ENCODE measurements at places on chromosomes 2 and 18.

GRCh38 chr2:199692489-199692888, 158.5 kb downstream of the FTCDNL1 start:
- DNase-seq, result no peak

DNA sequence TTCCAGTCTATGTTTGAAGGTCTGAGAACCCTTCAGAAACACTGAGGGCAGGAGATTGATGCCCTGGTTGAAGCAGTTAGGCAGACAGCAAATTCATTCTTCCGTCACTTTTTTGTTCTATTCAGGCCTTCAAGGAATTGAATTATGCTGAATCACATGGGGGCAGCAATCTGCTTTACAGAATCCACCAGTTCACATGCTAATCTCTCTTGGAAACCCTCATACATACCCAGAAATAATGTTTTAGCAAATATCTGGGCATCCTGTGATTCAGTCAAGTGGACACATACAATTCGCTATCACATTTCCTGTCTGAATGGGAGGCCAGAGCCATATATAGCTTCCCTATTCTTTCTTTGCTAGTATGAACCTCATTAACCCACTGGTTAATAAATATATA, 301.4 kb upstream of the CNTNAP5 start:
- DNase-seq, result no peak

DNA sequence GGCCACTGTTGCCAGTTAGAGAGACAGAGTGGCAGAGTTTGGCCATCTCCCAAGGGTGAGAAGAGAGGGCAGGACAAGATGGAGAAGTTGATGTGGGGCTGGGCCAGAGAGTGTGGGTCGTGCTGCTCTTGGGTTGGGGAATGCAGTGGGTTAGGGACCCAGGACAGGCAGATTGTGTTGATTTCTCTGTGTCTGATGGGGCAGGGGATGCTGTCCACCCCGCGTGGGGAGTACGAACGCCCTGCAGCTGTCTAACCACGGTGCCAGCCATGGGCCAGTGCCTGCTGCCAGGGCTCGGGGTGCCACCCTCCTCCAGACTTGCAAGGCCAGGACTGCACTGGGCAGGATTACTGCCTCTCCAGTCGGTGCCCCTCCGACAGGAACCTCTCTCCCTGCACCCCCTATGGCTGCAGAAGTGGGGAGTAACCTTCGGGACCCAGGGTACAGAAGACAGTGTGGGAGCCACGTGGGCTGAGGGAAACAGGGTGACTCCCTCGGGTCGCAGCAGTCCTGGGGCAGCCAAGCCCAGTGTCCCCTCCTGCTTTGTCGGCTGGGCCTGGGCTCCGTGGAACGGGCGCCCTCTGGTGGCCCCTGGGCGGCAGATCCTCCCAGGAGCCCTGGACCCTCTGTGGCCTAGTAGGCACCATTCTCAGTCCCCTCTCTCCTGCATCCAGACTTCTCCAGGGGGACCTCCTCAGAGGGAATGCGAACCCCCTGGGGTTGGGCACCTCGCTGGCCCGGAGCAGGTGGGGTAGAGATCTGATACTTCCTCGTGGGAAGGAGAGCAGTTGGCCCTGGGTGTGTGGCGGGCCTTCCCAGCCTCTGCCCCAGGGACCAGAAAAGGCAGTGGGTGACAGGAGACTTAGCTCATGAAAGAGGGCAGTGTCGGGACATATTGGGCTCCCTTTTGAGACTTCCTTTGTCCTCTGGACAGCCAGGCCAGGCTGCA, 2.7 kb downstream of the GPC1 start:
- DNase-seq, result no peak

GRCh38 chr2:232683368-232683767, 13.8 kb upstream of the GIGYF2 start:
- DNase-seq, result no peak

DNA sequence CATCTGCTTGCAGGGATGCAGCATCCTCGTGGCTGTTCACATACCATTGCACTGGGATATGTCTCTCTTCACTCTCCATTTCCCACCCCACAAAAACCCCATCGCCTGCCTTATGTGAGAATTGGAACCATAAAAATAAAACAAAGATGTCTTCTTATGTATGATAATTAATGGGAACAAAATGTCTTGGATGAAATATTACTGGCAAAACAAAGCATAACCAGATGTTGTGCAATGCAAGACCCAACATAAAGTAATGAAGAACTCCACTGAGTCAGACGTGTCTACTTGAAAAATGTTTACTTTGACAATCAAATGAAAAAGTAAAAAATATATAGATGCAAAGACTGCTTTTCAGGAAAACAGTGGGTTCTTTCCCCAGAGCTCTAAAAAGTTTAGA, 611.3 kb upstream of the SYT4 start:
- DNase-seq, result no peak

GRCh38 chr2:3254442-3254941, 123.1 kb downstream of the EIPR1 start:
- DNase-seq, result no peak

- DNase-seq, result no peak
Observed at GRCh38 chr2:227057743-227058447, 106.1 kb downstream of the COL4A4 start.

DNA sequence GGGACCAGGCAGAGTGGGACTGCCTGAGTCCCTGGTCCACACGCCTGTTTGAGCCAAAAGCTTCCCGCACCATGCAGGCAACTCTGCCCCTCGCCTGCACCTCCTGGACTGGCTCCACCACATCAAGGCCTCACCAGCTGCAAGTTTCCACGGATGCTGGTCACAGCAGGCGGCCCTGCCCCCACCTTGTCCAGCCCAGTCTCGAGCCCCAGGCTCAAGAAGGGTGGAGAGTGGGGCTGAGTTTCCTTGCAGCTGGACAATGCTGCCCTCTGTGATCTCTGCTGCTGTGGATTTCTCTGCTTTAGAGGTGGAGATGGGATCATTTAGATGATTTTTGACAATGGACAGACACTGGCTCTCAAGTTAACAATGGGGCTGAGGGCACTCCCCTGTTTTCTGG, 74.9 kb downstream of the MTCL1 start:
- no peak for DNase-seq

- peak; percentile 94 for DNase-seq
Observed at GRCh38 chr2:238847841-238848690, at the start of gene TWIST2. TWIST2 (plus strand) TSS chr2:238848085; CDS start chr2:238848216, 131 bp downstream.

Measured in suprapubic skin (tissue), 4 donors.